ENCODE measurements at places on chromosomes 6 and 20.

DNA sequence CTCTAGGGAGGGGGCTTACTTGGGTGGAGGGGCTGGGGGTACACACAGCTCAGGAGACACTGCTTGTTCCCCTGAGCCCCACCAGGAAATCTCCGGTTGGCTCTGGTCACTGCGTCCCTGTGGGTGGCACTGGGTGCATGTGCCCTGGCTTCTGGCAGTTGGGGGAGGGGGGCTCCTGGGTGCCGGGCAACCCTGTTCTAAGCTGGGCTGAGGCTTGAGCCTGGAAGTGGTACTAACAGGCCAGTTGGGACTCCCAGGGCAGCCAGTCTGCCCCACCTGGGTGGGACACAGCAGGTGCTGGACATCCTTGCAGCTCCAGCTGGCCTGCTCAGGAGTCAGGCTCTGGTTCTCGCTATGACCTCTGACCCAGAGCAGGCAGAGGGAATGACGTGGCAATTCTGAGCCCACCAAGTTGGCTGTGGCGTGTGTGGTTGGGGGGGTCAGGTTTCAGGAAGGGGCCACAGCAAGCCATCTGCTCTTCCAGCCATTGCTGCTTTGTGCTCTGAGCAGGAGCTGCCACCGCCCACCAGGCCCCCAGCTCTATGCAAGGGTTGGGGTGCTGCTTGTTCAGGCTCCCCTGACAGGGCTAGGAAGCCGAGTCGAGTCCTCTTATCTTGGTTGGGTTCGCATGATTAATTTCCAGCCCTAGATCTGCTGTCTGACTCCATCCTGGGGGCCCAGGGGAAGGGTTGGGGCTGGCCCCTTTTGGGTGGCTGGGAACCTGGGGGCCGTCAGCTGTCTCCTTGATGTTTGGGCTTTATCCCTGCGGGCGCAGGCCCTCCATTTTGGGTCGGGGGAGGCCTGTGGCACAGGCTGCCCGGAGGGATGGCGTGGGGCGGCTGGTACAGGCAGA, 590 bp downstream of the C20orf204 start:
- no peak for DNase-seq

DNA sequence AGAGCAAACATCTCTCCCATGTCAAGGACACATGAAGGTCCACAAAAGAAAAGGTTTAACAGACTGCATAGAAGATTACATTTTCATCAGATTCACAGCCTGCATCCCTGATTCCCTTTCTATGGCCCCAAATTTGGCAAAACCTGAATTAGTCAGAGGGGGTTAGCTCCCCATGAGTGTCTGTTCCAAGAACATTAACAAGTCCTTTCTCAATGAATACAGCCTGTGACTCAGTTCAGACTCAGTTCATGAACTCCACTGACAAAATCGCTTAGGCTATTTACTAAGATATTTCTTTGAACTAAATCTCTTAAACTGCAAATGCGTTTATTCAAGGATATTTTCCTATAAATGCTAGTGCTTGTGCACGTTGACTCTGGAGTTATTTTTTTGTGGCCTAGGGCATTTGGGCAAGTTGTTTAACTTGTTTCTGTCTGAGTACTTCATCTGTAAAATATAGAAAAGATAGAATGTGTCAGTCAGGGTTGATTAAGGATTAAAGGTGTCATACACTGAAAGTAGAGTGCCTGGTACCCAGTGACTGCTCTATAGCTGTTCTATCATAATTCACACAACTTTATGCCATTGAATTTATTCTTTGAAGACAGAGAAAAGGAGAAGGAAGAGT, 422.6 kb downstream of the HTR1B start:
- DNase-seq = no peak

DNA sequence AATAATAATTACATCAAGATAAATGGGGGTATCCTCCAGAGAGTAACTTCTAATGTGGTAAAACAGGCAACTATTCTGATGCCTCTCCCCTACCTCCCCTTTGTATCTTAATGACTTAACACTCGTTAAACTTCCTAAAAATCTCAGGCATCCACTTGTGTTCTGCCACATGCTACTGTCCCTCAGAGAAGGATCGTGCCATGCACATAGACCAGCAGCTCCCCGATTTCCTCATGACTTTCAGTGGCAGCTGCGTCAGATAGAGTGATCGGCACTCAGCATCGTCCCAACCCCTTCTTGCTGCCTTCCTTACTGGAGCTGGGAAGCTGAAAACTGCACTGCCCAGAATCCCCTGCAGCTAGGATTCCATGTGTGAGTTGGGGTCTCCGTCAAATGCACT, 32.1 kb downstream of the RIPOR2 start:
- no peak for DNase-seq

GRCh38 chr6:25576919-25577318, 75.1 kb upstream of the SCGN start:
- no peak for DNase-seq

GRCh38 chr6:25709761-25710160, 44.8 kb upstream of the SLC17A4 start:
- no peak for DNase-seq

- no peak for DNase-seq
These were observed 661.5 kb downstream of the EPM2A start for GRCh38 chr6:145073811-145074210.

GRCh38 chr6:143253586-143253985, 192.9 kb downstream of the AIG1 start:
- no peak for DNase-seq

- no peak for DNase-seq
These were observed 83.8 kb downstream of the KIZ start for GRCh38 chr20:21209668-21210067.

- no peak for DNase-seq
These were observed 46.9 kb downstream of the CPXM1 start for GRCh38 chr20:2753461-2754040.

DNA sequence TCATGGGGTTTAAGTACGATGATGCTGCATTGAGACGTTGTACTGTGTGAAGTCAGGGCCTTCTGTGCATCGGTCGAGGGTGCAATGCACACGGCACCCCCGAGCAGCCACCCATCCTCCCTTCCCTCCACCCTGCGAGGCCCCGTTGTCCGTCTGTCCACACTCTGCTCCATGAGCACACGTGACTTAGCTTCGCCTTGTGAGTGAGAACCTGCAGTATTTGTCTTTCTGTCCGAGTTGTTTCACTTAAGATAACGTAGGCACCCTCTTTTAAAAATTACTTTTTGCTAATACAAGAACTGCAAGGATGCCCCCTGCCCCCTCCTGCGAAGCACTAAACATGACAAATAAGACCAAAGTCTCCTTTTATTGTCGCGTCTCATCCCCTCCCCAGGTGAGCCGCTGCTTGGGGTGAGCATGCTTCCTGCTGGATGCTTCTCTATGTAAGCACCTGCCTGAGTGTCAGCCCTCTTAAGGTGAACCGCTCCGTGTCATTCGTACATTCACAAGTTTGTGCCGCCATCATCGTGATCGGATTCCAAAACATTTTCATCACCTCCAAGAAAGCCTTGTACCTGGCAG, 3.6 kb upstream of the RBBP8NL start:
- no peak for DNase-seq

GRCh38 chr20:29079769-29080690, 2177.4 kb upstream of the DEFB115 start:
- no peak for DNase-seq

DNA sequence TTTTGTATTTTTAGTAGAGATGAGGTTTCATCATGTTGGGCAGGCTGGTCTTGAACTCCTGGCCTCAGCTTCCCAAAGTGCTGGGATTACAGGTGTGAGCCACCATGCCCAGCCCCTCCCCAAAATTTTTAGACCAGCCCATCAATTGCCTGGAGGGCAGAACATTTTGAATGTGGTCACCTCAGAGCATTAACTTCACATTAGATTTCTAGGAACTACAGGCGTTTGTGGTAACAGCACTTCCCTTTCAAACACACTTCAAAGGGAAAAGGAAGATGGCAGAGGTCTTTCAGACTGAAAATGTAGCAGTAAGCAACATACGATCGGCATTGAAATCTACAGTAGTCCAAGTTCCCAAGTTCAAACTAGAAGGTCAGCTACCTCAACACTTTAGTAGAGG, 12.3 kb upstream of the SLA2 start:
- no peak for DNase-seq

DNA sequence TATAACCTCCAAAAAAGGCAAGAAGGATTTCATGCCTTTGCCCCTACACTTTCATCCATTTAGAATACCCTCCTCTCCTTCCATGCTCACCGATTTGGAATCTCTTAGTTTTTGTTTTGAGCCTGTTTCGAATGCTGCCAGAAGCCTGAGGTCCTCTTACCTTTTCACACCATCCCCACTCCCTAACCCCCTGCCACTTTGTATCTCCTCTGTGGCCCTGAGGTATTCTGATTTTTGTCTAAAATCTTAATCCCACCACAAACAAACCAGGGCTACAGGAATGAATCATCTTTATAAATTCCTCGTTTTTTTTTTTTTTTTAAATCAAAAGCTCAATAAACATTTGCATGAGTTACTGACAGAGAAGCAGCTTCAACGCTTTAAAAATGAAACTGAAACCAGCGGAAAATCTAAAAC, 1.6 kb upstream of the RPS12 start:
- no peak for DNase-seq

DNA sequence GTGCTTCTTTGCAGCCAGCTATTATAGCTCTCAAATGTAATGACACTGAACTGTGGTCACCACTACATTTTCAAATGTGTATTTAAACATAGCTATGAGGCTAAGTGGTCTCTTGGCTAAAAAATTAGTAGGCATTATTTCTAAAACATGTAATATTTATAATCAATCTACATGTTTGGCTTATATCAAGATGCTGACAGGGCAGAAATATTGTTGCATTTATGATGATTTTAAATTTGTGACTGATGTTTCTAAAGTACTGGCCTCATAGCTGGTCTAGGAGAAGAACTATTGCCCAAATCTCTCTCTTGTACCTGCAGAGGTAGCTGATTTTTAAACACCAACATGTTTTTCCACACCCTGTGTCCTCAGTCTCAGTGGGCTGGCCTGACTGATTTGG, 298.2 kb downstream of the PAX1 start:
- no peak for DNase-seq

- no peak for DNase-seq
These were observed 33.2 kb downstream of the DNAAF9 start for GRCh38 chr20:3374296-3374695.

GRCh38 chr20:48846516-48847492, 19.0 kb upstream of the PREX1 start:
- DNase-seq = no peak

- DNase-seq = no peak
These were observed 16.1 kb upstream of the SLC17A3 start for GRCh38 chr6:25889877-25890853.

DNA sequence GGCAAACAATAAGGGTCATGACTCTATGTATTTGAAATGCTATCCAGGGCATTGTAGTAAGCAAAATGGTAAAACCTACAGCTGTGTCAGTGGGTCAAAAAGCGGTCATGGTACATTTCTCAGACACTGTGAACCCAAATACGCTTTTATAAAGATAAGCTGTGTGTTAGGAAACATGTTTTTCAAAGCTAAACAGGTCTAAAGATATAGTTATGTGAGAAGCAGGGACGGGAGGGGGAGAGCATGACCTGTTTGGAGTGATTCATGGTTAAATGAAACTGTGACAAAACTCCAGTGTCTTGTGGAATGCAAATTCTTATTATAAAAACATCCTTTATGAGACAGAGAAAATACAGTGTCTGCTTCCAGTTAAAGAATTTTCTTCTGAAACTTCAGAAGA, 205.4 kb upstream of the BMP2 start:
- no peak for DNase-seq

DNA sequence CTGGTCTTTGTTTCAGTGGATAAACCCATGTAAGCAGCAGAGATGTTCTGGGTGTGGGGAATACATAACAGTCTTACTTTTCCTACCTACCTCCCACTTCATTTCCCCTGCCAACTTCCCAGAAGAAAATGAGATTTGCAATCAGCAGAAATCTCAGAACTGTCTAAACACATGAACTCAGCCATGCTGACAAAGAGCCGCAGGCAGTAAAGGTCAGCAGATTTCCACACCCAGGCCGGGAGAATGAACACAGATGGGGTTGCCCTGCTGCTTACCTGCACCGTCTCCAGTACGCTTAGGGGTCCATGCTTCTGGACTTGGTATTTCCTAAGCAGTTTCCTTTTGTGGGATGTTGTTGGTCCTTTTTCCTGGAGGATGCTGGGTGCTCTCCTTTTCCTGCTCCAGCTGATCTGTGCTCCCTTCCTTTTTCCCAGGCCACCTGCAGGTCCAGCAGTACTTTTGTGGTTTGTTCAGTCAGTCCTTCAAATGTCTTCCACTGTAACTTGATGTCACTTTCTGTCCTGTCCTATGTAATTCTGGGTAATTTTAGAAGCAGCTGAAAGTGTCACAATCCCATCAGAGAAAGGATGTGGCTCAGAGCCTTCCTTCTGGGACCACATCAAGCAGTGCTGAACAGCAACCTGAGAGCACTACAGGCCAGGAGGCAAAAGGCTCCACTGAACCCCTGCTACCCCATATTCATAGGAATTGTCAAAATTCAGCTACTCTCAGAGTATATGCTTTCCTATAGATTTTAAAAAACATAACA, 129.0 kb downstream of the CEP57L1 start:
- no peak for DNase-seq

- DNase-seq = no peak
These were observed 6.4 kb upstream of the TXNDC5 start for GRCh38 chr6:7916959-7917358.

- DNase-seq = no peak
These were observed 177.3 kb downstream of the PRL start for GRCh38 chr6:22119500-22119899.

- no peak for DNase-seq
These were observed 90.2 kb downstream of the F13A1 start for GRCh38 chr6:6230286-6230685.

DNA sequence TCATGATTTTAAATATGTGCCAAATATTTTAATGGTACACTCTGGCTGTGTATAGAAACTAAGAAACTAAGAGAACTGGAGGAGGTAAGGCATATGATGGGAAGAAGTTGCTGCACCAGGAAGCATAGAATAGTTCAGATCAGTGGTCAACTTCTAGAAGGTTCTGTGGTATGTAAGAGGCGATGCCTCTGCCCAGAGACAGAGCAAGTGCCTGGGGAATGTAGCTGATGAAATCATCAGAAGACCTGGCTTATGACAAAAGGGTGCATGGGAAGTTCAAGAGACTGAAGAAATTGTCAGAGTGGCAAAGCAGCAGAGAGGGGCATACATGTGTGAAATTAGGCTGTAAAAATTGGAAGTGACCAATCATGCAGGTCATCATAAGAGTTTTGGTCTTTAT, 580.8 kb downstream of the BMP2 start:
- DNase-seq = no peak

GRCh38 chr6:154951345-154952200, 43.5 kb upstream of the TIAM2 start:
- no peak for DNase-seq

DNA sequence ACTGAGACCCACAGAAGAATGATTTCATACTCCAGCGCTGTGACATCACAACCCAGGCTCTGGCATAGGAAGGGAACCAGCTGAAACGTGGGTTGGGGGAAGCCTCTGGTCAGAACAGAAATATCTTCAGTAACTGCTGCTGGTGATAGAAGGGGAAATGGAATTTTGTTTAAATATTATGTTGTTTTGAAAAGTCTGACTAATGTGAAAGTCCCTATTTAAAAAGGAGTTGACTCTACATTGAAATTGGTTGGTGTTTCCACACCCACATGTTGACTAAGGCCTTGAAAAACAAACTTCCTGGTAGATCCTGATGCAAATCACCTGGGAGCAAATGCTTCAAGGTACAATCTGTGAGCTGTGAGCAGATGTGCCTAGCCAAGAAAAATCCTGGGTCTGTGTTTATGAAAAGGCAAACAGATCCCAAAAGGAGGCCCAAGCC, 24.5 kb upstream of the TCP11 start:
- DNase-seq = no peak
